ENCODE measurements at places on chromosomes 16 and 17.

DNA sequence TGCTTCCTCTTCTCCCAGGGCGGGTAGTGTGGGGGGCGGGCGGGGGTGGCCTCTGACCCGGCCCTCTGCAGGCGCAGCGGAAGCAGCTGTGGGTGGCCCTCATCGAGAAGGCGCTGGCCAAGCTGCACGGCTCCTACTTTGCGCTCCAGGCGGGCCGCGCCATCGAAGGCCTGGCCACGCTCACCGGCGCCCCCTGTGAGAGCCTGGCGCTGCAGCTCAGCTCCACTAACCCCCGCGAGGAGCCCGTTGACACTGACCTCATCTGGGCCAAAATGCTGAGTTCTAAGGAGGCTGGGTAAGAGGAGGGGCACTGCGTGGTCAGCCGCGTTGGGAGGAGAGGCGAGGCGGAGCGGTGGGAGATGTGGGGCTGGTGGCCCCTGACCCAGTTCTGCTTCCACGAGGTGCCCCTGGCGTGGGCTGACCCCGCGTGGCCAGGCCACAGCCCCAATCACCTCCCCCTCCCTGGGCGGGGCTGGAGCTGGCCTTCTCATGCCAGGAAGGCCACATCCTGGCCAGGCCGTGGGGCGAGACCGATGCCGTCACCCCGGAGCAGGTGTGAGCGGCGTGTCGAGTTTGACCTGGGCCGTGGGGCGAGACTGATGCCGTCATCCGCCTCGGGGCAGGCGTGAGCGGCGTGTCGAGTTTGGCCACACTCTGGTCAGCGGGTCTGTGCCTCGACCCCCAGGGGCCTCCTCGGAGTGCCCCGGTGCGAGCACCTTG is 10.5 kb upstream of the PRR35 start:
- DNase-seq = no peak

- no peak for DNase-seq
Observed at GRCh38 chr16:13645601-13646245, 274.2 kb upstream of the ERCC4 start.

- no peak for DNase-seq
Observed at GRCh38 chr17:22570144-22570845, 878.0 kb downstream of the KCNJ18 start.

GRCh38 chr16:7400117-7400890 is 67.7 kb downstream of the RBFOX1 start:
- no peak for DNase-seq

DNA sequence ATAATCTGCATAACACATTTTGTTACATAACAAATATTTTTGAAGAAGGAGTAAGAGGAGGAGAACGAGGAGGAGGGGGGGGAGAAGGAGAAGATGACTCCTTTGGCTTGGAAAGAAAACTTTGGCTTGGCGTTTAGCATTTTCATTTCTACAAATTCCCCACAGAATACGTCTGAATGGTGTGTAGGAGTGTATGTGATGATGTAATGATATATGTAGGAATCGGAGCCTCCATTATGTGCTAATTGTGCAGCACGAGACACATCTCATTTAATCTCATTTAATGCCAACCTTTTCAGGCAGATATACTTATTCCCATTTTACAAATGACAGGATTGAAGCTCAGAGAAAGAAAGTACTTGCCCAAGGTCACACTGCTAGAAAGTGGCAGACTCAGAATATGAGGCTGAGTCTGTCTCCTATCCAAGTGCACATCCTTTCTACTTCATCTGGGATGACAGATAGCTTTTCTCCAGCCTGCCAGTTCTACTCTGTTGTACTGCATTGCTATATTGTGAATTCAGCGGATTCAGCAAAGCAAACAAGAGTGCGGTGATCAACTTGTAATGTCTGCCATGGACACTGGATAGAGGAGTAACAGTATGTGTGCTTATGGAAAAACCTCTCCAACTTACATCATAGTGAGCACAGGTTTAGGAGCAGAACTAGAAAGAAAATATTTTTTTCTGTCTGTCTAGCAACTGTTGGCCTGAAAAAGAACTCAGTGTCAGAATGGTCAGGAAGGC is 10.4 kb upstream of the SLC47A2 start:
- no peak for DNase-seq

GRCh38 chr16:77596261-77596660 is 126.1 kb upstream of the NUDT7 start:
- no peak for DNase-seq

DNA sequence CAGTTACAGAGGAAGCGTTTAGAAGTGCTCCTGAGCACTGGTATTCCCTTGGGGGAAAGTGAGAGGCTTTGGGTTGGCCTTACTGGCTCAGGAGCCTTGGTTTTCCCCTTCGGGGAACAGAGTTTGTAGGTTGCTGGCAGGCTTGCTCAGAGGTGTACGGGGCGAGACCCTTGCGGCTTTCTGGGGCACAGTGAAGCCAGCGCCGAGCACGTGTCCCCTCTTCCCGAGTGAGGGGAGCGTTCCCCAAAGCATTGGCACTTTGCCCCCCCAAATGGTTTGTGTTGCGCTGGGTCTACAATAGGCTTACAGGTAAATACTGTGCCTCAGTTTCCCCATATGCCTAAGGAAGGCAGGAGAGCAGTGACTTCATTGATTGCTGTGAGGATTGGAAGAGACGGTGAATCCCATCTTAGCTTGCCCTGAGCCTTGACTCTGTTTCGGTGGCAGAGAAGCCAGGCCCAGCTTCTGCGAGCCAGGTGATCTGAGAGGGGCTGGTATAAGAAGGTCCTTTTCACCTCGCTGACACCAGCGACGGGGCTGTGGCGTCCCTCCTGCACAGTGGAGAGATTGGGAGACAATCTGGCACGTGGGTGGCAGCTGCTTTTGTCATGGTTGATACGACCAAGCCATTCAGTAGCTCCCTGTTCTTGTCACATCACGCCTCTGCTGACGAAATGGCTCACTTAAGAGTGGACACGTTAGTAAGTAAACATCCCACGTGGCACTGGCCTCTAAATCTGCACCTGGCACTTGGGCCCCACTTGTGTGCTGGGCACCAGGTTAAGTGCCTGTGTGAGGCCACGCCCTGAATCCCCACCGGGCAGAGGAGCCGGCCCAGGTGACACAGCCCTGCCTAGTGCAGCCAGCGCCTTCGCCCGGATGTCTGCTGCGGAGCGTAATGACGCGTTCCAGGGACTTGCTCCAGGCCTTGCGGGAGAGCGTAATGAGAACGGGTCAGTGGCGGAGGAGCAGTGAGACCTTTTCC is 55.0 kb downstream of the MEAK7 start:
- no peak for DNase-seq

GRCh38 chr16:27640277-27640600 is 90.3 kb downstream of the KATNIP start:
- peak; percentile 2 for DNase-seq

DNA sequence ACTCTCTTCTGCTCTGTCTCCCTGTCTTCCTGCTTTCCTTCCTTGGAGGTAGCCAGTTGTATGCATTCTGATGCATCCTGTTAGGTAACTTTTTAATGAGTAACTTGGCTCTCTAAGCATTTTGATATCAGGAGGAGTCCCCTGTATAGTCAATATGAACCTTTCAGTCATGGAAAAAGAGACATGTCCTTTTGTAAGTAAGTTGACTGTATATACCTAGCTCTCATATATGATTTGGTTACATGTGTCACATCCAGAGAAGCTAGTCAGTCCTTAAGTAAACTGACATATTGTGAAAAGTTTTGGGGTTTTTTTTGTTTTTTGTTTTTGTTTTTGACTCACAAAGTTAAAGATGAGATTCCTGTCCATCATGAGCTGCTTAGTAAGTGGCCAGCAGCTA is 18.8 kb downstream of the UTP18 start:
- DNase-seq = no peak

DNA sequence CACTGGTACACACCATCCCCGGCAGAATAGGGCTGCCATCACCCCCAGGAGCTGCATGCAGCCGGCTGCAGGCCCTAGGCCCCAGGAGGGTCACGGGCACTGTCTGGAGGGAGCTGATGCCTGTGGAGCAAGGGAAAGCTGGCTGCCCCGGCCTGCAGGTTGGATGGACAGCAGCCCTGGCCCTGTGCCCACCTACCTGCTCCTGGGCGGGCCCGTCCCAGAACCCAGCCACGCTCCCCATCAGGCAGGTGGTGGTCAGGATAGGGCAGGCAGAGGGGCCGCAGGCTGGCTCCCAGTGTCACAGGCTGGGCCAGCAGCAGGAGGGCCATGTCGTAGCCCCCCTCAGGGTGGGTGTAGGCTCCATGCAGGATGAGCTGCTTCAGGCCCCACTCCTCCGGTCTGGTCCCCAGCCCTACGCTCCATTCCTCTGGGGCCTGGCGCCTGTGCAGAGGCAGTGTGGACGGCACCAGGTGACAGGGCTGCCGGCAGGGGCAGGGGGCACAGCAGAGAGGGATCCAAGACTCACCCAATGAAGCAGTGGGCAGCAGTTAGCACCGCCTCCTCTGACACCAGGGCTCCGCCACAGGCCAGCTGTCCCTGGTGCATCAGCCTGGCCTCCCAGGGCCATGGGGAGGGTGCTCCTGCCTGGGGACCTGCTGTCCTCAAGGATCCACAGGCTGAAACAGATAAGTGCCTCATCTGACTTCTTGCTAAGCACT is 4.0 kb downstream of the PRSS53 start:
- DNase-seq = no peak

DNA sequence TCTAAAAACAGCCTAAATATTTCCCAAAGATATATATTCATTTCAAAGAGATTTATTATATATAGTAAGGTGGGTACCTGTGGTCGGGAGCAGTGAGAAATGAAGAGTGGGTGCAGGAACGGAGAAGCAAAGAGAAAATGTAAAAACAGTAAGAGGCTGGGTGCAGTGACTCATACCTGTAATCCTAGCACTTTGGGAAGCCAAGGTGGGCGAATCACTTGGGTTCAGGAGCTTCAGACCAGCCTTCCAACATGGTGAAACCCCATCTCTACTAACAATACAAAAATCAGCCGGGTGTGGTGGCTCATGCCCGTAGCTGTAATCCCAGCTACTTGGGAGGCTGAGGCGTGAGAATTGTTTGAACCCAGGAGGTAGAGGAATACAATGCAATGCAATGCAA is 257.1 kb downstream of the BCAS3 start:
- DNase-seq = peak; percentile 31

DNA sequence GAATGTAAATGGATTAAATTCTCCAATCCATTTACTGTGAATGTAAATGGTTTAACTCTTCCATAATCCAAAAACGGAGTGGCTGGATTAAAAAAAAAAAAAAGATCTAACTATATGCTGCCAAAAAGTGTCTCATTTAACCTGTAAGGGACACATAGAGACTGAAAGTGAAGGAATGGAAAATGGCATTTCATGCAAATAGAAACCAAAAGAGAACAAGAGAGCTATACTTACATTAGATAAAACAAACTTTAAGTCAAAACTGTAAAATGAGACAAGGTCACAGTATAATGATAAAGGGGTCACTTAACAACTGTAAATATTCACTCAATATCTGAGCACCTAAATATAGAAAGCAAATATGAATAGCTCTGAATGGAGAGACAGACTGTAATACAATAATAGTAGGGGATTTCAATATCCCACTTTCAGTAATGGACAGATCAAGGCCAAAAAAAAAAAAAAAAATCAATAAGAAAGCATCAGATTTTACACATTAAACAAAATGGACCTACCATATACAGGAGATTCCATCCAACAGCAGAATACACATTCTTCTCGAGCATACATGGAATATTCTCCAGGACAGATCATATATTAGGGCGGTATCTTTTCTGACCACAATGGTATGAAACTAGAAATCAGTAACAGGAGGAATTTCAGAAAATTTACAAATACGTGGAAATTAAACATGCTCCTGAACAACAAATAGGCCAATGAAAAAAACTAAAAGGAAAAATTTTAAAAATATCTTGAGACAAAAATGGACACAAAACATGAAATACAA is 36.4 kb downstream of the CDR2 start:
- no peak for DNase-seq

DNA sequence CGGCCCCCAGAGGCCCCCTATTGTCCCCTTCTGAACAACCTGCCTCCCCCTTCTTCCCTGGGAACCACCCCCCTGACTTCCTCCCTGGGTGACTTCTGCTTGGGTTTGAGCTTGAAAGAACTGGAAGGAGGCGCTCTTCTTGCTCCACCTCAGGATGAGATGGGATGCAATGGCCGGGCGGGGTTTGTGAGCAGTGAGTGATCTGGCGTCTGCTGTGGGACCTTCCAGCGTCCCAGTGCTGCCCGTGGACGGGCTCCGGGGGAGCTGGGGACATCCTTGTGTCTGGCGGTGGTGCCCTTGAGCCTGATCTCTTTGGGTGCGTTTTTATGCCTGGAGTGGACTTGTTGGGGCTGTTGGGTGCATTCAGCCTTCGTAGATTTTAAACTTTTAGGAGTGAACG is 11.6 kb downstream of the MGRN1 start:
- DNase-seq = no peak

GRCh38 chr17:80313160-80313829 is 52.6 kb downstream of the RNF213 start:
- no peak for DNase-seq

DNA sequence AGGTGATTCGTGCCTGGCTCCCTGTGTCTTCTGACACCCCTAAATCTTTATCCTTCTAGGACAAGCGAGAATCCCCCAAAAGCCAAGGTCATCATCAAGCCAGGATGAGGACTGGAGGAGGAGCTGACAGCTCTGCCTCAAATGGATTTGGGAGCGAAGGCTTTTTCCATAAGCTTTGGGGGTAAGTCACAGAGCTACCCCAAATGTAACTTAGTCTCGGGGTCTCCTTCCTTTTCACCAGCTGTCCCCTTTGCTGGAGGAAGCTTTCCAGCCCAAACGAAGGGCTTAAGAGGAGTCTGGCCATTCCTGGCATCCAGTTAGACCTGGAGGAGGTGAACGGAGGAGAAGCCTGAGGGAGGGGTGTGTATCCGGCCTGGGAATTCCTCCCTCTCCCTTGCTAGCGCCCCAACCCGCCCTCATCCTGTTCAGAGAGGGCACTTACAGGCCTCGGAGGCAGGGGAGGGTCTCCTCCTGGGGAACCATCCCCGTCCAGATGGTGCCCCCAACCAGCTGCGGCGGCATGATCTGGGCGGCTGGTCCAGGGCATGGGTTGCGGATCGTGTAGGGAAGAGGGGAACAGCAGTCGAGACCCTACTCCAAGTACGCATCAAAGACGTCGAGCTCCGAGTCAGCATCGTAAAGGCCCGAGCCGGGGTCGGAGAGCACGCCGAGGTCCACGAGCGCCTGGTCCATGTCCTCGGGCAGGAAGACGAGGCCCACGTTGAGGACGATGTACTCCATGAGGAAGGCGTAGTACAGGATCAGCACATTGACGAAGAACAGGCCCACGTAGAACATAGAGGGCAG is 938 bp downstream of the DEXI start:
- DNase-seq = peak; percentile 23
